ENCODE measurements at places on chromosomes 16 and 17.

DNA sequence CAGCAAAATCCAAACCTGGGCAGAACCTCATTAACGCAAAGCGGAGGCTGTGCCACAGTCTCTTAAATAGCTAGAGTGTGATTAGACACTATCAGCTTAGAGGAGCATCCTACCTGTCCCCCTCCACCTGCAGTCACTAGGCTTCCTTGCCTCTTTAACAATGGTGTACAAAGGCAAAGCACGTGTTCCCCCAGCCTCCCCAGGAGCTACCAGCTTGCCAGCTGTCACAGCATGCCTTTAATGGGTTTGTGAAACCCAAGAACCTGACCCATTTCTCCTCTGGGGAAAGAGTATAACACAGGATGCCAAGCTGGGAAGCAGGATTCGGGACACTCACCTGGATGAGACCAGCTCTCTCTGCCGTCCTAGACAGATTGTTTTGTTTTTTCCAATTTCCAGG is 37.2 kb upstream of the TBX2 start:
- DNase-seq: no peak

DNA sequence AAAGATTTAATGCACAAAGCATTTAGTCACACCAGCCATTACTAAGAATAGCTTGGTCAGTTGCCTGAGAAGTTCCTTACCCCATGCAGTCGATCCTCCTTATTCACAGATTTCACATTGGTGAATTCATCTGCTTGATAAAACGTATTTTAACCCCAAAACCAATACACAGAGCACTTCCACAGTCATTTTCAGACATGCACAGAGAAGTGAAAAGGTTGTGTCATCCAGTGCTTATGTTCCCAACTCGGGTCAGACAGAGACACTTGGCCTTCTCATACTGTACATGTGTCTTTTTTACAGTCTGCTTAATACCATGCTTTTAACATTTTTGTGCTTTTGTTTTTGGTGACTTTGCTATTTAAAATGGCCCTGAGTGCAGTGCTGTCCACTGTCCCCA is 219.7 kb downstream of the SPECC1 start:
- no peak for DNase-seq

- DNase-seq: no peak
These were observed 3.2 kb downstream of the ANKRD13B start for GRCh38 chr17:29595943-29596774.

DNA sequence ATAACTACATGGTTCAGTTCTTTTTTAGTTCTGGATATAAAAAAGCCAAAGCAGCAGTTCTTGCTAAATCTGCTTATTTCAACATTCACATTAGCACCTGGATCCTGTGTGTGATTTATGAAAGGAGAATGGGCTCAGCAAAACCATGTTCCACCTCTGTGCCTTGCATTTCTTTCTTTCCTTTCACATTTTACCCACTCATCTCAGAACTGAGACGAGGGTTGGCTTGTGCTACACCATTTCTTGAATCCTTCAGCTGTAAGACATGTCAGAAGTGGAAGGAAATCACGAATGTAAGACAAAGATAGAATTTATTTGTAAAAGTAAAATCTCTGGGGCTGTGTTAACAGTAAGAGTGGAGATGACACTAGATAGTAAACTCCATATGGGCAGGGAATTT is 1.2 kb upstream of the UTP6 start:
- no peak for DNase-seq

DNA sequence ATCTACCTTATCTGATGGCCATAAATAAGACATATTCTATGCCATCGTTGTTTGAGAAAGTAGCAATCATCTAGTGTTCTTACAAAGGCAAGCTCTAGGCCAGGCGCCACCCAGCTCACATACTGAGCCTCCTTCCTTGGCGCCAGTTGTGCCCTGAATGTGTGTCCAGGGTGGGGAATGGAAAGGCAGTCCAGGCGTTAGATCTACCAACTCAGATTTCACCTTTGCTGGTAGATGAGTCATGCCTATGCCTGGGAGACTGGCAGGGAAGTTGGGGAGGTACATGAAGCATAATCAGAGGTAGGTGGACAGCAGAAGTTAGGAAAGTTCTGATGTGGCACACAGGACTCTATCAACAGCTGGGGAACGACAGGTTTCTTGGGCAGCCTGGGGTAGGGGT is 23.6 kb downstream of the SDR42E1 start:
- DNase-seq: no peak

- peak; percentile 39 for DNase-seq
These were observed 17.1 kb downstream of the PSKH1 start for GRCh38 chr16:67910158-67910557.

DNA sequence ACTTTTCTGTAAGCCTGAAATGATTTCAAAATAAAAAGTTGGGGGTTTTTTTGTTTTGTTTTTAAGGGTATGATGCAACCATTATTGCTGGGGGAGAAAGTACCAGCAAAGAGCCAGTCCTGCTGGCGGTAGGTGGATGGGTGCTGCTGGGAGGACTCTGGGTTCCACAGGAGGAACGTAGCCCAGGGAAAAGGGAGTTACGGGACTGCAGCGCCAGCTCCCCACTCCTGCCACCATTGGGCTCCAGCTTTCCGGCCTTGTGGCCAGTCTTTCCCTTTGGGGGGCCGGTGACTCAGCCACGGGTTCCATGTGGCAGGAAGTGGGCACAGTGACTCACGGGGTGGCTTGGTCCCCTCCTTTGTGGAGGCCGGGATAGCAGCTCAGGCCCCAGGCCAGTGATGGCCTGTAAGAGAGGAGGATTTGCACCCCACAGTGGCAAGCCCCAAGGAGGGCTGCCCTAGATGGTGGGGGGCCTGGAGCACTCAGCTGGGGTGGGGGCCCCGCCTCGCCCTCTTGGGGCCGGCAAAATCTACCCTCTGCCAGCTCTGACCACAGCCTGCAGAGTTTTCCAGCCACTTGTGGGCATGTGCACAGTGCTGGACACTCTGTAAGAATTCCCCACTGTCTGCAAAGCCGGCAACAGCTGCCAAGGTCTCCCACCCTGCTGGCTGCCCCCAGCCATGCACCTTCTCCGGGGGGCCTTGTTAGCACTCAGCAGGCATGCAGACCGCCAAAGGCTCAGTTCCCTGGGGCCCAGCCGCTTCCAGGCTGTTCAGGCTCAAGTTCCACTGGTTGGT is 30.4 kb downstream of the SOCS3 start:
- DNase-seq: no peak

DNA sequence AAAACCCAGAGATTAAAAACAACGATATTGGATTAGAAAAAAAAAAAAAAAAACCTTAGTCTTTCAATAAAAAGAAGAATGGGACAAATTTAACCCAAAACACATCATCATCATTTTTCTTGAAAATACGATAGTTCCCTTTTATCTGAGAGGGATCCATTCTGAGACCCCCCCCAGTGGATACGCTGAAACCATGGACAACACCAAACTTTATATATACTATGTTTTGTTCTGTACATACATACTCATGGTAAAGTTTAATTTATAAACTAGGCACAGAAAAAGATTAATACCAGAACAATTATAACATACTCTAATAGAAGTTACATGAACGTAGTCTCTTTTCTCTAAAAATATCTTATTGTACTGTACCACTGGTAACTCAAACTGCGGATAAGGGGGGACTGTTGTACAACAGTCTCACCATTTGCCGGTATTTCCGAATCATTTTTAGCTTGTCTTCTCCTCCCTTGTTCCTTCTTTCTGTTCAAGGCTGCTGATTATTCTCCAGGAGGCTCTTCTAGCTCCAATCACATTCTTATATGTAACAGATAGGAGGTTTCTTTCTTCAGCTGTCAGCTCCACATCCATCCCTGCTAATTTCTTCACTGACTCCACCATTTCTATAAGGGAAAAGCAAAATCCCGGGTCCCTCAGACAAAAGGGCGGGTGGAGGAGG is 37.0 kb downstream of the RNF135 start:
- no peak for DNase-seq

- no peak for DNase-seq
These were observed 542.0 kb downstream of the WWOX start for GRCh38 chr16:78641433-78641832.

- DNase-seq: no peak
These were observed 45.5 kb downstream of the ZZEF1 start for GRCh38 chr17:4097165-4097960.

GRCh38 chr16:30761427-30761927 is 385 bp downstream of the CFAP119 start:
- peak; percentile 48 for DNase-seq

DNA sequence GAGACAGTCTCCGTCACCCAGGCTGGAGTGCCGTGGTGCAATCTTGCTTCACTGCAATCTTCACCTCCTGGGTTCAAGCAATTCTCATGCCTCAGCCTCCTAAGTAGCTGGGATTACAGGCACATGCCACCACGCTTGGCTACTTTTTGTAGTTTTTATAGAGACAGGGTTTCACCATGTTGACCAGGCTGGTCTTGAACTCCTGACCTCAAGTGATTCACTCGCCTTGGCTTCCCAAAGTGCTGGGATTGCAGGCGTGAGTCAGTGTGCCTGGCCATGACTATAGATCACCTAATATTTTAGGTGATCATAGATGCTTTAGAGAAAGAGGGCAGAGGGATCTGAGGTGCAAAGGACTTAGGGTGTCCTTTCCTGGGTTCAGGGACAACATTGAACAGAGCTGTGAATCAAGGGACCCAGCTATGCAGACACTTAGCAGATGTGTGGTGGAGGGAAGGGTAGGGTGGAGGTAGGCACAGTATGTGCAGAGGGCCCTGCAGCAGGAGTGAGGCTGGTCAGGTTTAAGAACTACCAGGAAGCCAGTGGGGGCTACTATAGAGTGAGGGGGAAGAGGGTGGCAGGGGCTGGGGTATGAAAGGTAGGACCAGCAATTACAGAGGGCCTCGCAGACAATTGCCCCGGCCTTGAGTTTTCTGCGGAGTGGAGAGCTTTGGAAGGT is 116.5 kb downstream of the CMIP start:
- no peak for DNase-seq

DNA sequence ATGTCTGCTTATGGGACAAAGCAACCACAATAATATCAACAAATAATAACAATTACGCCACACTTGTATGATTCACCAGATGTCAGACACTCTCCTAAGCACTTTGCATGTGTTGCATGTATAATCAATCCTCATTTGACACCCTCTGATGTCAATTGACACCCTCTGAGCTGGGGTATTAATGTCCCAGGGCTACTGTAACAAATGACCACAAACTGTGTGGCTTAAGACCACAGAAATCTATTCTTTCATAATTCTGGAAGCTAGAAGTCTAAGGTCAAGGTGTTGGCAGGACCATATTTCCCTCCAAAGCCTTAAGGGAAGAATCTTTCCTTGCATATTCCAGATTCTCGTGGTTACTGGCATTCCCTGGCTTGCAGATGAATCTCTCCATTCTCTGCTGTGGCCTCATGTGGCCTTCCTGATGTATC is 112.7 kb downstream of the NPIPB5 start:
- DNase-seq: no peak

DNA sequence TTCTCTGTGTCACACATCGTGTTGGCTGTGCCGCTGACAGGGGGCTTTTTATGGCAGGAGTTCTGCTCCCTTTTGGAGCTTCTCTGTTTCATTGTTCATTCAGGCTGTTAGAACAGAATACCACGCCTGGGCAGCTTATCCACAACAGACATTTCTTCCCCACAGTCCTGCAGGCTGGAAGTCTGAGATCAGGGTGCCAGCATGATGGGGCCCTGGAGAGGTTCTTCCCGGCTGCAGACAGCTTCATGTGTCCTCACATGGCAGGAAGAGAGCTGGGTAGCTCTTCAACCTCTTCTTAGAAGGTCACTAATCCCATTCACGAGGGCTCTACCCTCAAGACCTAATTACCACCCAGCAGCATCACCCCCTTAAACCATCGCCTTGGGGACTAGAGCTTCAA is 65.1 kb downstream of the DHRS7C start:
- no peak for DNase-seq

- no peak for DNase-seq
These were observed 44.0 kb downstream of the CFAP20 start for GRCh38 chr16:58085171-58085570.

- no peak for DNase-seq
These were observed 3.5 kb downstream of the ZFPM1 start for GRCh38 chr16:88456356-88457292.

GRCh38 chr17:77727037-77727615 is 231.4 kb upstream of the TNRC6C start:
- no peak for DNase-seq

DNA sequence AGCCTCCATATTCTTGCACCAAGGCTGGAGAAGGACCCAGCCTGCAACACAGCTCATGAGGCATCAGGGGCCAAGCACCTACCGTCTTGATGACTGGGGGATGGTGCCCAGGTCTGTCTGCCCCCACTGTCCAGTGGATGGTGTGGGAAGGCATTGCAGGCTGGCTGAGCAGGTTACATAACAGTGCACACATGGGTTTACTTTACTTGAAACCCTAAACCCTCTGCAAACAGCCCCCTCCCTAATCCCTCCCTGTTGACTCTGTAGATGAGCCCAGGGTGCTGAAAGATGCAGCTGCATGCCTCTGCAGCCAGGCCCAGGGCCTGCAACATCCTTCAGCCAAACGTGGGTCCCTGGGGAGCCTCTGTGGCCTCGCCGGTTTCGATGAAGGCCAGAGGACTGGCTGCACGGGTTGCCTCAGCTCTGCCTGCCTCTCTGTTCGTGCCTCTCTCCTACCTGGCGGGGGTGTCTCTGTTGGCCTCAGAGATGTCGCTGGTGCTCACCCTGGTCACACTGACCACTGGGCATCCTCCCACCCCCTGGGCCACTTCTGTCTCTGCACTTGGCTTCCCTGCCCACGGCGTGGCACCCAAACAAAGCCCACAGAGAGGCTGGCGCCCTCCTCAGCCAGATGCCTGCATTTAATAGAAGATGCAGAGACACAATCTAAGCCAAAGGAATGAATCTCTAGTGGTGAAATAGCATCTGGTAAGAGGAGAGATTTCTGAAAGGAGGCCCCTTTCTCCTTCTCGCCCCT is 95.1 kb downstream of the METRNL start:
- DNase-seq: no peak

Measured in NCI-H510A (cell line).